CD4-positive, alpha-beta T cell treated with Interleukin-4 for 1 hour (primary cell): ENCODE measurements at places on chromosomes 12 and 14.

DNA sequence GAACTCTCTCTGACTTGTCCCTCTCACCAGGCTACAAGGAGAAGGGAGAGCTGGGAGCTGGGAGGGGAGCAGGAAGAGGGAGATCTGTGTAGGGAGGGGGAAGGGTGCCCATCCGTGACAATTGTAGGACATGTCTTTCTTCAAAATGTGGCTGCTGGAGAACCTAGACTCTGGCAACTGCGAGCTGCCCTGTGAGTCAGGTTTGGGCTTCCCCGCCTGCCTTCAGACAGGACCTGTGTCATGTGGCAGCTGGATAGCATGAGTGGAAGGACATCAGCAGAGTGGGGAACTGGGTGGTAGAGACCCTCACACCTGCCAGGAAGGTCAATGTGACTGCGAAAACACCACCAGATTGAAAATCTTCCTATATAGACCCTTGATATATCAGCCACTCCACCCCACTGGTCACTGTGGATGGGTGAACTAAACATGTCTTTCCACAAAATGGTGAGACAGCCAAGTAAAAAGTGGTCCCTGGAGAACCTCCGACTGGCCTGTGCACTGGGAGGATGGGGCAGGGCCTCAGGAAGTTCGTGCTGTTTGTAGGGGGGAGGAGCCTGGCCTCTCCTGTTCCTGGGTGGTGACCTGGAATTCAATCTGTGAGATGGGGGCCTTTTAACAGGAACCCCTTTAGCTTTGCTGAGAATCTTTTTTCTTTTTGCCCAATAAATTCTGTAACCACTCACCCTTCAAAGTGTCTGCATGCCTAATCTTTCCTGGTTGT lies 62.2 kb upstream of the CAPRIN2 start:
- no peak for DNase-seq

- DNase-seq = no peak
These were observed 12.0 kb downstream of the KRT5 start for GRCh38 chr12:52508211-52508610.

DNA sequence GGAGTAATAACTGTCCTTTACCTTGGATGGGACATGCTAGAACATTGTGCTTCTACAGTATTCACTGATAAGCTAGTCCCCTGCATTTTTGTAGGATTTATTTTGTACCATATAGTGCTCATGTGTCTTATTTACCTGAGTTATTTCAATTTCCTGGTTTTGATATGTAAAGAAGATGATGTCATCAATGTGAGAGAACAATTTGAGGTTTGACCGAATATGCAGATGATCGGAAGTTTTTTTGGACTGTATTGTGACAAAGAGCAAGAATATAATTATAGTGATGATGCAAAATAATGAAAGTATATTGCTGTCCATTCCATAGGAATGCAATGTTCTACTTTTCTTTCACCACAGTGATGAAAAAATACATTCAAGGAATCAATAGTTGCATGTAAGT lies 114.8 kb downstream of the RERGL start:
- DNase-seq = no peak

GRCh38 chr12:54053003-54053750 lies 458 bp upstream of the HOXC4 start:
- peak; percentile 45 for DNase-seq

GRCh38 chr14:51472881-51473280 lies 178.8 kb upstream of the FRMD6 start:
- no peak for DNase-seq

DNA sequence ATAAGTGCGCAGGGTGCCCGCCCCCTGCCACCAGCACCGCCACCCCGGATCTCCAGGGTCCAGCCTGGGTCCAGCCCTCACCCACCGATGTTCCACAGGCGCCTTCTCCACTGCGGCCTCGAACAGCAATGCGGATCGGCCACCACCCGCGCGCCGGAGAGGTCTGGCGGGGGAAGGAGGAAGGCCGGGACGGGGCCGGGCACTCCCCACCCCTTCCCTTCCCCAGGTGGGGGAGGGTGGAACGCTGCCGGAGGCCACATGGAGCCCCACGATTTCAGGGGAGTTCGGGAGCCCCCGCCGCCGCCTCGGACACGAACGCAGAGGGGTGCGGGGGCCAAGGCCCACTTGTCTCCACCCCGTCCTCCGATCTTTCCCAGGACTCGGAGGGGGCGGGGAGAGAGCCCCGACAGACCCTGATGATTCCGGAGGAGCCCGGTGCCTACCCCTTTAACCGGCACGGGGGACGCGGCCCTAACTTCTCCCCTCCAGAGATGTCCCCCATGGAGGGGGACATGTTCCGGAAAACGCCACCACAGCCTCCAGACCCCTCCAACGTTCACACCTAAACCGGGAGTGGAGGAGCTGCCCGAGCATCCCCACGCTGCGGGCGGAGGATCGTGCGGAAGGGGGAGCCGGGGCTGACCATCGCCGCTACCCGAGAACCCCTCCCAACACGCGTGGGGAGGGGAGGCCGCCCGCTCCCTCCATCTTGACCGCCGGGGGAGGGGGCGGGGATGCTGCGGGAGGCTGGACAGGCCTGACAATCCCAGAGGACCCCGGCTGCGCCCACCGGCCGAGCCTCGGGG lies 1.1 kb downstream of the ATXN2 start:
- DNase-seq = peak; percentile 25

DNA sequence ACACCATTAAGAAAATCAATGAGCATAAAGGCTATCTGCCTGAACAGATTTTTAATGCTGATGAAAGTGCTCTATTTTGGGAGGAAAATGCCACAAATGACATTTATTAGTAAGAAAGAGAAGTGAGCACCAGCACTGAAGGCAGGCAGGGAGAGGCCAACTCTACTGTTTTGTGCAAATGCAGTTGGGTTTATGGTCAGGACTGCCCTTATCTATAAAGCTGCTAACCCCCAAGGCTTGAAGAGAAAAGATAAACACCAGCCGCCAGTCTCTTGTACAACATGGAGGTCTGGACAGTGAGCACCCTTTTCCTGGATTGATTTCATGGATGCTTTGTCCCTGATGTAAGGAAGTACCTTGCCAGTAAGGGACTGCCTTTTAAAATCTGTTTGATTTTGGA lies 246.8 kb upstream of the SFSWAP start:
- no peak for DNase-seq

- no peak for DNase-seq
These were observed 11.2 kb downstream of the COX14 start for GRCh38 chr12:50123203-50123602.

- DNase-seq = no peak
These were observed 311.8 kb upstream of the RGS6 start for GRCh38 chr14:71620401-71620800.

GRCh38 chr12:43062201-43062895 lies 472.8 kb upstream of the PRICKLE1 start:
- DNase-seq = no peak

DNA sequence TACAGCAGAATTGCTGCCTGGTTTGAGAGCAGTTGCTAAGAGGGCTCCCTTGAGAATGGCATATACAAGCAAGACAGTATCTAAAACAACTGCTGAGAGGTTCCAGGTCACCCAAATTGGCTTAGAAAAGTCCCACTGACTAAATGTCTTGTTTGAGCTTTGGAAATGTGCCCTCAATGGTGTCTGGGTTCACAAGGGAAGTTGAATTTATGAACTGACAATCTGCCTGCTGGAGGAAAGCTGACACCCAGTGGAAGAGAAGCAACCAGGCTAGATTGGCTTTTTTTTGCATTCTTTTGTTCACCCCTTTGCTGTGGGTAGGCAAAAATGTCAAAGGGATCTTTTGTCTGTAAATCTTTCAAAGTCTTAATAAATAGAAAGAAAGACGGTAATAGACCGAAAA lies 44.6 kb upstream of the NPFF start:
- no peak for DNase-seq

DNA sequence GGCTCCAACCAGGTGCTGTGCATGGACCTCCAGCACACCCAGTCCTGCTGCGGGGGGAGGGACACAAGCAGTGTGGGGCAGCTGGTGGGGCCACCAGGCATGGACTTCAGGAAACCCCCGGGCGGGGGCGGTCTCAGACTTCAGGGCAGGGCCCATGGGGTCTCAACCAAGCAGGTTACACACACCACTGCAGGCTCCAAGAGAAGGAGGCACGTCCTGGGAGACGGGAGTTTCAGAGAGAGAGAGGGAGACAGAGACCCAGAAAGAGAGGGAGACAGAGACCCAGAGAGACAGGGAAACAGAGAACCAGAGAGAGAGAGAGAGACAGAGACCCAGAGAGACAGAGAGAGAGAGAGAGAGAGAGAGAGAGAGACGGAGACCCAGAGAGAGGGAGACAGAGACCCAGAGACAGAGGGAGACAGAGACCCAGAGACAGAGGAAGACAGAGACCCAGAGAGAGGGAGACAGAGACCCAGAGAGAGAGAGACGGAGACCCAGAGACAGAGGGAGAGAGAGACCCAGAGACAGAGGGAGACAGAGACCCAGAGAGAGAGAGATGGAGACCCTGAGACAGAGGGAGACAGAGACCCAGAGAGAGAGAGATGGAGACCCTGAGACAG lies 128.9 kb downstream of the NCOR2 start:
- no peak for DNase-seq

DNA sequence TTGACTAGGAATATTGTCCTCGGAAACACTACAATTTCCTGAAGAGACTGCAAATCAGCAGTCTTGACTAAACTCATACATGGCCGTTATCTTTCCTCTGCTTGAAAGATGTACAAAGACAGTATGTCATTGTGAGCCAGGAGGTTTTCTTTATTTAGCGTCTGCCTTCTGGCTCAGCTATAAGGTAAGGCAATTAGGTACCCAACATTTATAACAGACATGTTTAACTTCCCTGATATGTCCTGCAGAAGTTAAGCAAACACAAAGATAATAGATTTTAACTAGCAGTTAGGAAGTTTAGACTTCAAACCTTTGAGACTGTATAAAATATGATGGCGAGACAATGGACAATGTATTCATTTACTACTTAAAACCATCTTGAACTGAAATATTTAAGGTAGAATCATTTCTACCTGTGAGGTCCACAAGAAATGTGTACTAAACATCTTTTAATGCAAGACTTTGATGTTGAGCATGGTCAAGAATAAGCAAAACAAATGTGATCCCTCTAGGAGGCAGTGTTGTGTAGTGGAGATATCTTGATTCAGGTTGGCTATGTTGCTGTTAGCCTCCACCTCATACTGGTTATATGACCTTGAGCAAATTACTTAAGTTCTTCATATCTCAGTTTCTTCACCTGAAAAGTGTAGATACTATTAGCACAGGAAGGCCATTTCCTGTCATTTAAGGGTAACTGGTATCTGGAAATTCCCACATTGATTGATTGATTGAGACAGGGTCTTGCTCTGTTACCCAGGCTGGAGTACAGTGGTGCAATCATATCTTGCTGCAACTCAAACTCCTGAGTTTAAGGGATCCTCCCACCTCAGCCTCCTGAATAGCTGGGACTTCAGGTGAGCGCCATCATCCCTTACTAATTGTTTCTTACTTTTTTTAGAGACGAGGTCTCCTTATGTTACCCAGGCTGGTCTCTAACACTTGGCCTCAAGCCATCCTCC lies 96.3 kb upstream of the EEA1 start:
- DNase-seq = no peak

- DNase-seq = no peak
These were observed 13.8 kb downstream of the TSPAN9 start for GRCh38 chr12:3091038-3091319.

DNA sequence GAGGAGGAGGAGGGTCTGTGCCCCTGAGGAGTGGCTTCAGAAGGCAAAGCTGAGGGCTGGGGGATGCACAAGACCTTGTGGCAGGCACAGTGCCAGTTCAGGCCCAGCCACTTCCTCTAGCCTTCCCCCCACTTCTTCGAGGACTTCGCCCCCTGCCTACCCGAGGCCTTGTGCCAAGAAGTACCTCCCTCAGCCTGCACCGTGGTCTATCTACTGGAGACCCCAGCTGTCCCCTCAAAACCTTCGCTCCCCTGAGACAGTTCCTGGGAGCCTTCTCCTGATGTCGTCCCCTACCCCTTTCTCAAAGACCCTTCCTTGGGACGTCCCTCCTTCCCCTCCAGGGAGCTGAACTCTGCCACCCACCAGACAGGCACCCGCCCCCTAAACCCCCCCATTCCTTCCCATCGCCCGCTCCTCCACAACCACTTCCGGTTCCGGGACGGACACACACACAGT lies 604 bp downstream of the ZNF384 start:
- no peak for DNase-seq

GRCh38 chr12:108890208-108890607 lies 10.3 kb downstream of the DAO start:
- DNase-seq = no peak

DNA sequence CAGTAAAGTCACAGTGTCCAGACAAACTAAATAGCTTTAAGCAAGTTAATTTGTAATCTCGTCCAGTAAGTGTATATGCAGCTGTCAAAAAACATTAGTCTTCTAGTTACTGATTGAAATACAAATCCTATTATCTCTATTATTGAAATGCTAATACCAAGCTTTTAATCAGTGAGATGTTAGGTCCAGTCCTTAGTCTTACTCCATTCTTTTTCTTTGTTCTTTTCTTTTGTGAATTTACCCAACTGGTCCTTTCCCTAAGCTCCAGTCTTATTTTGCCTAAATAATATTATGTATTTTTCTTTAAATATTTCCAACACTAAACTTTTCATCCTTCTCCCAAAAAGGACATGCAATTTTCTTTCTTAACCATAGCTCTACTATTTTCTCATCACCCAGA lies 57.2 kb downstream of the TSPAN19 start:
- no peak for DNase-seq

DNA sequence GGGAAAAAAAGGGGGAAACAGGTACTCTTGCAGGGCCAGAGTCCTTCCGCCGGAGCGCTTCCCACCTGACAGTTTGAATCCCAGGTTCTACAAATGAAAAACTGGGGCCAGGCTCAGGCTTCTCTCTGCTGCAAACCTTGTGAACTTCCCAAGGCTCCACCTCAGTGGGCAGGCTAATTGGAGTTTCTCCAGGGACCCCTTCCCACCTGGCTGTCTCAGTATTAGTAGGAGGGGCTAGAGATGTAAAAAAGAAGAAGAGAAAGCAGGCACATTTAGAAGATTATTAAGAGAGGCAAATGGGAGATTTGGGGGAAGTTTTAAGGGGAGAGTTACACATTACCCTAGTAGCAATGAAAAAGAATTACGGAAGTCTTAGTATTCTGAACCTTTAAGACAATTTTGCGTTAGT lies 20.0 kb upstream of the CLEC2D start:
- DNase-seq = peak; percentile 57

DNA sequence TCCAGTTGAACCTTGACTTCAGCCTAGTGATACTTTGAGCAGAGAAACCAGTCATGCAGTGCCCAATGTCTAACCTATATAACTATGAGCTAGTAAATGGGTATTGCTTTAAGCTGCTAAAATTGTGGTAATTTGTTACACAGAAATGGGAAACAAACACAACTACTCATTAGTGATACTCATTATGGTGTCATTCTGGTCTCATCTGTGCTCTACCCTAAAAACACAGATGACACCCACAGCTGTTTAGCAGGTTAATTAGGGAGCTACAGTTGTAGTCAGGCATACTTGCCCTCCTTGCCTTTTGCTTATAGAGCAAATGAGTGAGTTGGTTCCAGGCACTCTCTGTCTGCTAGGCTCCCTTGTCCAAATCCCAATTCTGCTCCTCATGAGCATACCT lies 50.0 kb upstream of the ATF7IP start:
- no peak for DNase-seq

GRCh38 chr12:1217191-1217949 lies 226.3 kb downstream of the ERC1 start:
- no peak for DNase-seq

- DNase-seq = no peak
These were observed 42.3 kb downstream of the IRF2BPL start for GRCh38 chr14:76986231-76986565.

- DNase-seq = peak; percentile 44
These were observed 2.3 kb upstream of the M6PR start for GRCh38 chr12:8951744-8952143.
